ENCODE measurements at places on chromosomes 7 and 10.

DNA sequence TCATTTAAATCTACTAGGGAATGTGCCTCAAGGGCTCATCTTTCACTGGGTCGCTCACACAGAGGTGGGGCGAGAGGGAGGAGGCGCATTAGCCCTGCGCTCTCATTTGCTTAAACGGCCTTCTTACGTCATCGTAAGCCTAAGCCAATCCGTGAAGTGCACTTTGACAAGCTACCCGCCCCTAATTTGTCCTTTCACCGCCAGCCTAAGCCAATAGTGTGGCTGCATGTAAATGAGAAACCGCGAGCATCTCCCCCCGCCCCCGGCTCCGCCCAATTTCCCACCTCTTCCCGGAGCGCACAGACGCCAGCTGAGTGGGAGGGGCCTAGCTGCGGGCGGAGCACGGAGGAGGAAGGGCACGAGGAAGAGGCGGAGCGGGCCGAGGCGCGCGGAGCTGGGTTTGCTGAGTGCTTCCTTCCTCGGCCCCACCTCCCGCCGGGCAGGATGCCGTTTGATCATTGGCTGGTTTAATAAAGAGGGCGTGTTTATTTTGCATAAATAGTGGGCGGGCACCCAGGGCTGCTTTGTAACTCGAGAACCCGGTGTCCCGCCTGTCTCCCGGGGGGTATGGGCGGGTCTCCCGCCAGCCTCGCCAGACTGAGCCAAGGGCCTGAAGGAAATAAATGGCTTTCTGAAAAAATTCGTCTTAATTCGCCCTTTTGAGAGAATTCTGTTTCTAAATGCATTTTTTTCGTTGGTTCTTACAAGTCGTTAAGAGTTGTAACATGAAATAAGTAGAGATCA is 289.6 kb upstream of the NFE2L3 start:
- DNase-seq = no peak

- DNase-seq = no peak
Measured at GRCh38 chr7:27184337-27185012, 557 bp downstream of the HOXA11 start.

DNA sequence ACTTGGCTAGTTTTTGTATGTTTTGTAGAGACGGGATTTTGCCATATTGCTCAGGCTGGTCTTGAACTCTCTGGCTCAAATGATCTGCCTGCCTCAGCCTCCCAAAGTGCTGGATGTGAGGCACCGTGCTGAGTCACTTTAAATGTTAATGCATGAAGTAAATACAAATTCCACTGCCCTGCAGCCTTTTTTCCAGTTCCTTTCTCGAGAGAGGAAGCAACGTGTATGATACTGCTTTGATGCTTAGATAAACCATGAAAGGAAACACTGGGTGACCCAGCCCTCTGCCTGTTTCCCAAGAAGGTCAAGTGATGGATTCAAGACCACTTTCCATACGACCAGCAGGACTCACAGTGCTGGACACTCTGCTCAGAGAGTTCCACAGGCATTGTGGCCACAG is 11.3 kb upstream of the MRPS24 start:
- no peak for DNase-seq

DNA sequence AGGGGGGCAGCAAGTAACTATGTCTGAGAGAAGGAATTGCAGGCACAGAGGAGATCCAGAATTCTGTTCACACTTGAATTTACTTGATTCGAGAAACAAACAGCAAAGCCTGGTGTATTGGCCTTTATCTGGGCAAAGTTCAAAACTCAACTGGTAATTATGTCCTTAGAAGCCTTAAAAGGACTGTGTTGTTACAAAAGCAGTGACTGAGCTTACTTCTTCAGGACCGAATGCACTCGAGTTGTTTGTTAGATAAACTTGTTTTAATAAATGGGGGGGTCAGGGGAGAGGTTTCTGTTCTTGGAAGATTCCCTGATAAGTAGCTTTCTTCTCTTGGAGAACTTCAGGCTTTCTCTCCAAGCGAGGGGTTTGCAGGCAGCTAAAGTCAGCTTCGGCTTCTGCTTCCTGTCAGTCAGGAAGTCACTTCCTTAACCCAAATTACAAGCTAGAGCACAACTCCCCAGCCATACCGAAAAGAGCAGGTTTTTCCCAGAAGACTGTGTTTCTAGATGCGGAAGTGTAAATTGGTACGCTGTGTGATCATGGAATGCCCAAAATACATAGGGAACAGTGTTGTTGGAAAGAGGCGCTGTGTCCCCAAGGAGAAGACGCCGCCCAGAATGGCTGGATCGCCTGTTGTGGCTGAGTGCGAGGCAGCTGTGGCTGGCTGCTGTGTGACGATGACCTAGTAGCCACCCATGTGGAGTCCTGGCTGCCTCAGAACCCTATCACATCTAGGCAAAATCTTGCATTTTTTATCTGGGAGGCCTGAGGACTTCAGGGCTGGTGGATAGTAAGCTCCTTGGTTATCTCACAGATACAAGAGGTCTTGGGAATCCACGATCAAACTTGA is 110.4 kb downstream of the TCF7L2 start:
- no peak for DNase-seq

DNA sequence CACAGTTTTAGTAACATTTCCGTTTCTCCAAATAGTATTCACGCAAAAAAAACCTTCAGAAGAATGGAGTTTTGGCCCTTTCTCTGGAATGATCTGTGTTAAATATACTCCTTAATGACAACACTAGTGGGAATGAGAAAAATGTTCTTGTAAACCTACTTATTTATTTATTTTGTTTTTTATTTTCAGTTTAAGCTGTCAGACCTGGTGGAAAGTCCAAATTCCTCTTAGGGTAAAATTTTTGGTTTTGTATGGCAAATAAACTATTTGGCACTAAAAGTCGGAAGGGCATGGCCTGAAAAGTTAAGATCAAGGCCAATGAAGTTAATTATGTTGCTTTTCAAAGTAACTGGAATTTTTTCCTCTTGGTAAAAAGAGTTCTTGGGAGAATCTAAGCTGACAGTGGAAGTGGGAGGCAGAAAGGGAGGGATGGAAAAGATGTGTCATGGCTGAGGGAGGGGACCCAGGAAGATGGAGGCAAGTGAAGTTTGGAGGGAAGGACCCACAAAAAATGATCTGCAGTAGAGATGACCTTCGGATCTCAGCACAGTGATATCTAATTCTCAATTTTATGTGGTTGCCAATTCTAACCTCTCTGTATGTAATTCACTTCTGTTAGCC is 33.5 kb upstream of the VPS41 start:
- DNase-seq = no peak

GRCh38 chr7:152733286-152733934 is 26.1 kb upstream of the ACTR3B start:
- DNase-seq = no peak

- no peak for DNase-seq
Measured at GRCh38 chr10:28020993-28021982, 22.4 kb upstream of the ODAD2 start.

GRCh38 chr10:108582888-108583287 is 1340.4 kb downstream of the XPNPEP1 start:
- DNase-seq = no peak
